ENCODE measurements at places on chromosomes 4 and X. TPM values are rescaled to one million over a fixed set of nuclear protein-coding genes. Genes with fewer than 3 reads are reported as not detected.

DNA sequence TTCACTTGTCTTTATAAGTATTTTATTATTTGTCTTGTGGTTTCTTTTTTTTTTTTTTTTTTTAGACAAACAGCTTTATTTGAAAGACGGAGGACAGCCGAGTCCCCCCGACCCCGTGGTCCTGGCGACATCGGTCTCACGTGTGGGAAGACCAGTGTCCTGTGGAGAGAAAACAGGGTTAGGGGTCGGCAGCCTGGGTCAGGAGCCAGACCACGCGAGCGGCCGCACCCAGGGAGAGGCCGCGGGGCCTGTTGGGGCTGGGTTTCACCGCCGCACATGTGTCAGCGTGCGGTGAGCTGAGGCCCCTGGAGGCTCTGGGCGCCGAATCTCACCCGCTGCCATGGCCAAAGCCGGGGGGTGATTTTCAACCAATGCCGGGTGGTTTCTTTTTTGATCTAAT, 17.8 kb upstream of the RAB33B start:
- DNase-seq, result no peak

- DNase-seq, result no peak
These were observed 109.6 kb downstream of the EFNB1 start for GRCh38 chrX:68938244-68939004.

DNA sequence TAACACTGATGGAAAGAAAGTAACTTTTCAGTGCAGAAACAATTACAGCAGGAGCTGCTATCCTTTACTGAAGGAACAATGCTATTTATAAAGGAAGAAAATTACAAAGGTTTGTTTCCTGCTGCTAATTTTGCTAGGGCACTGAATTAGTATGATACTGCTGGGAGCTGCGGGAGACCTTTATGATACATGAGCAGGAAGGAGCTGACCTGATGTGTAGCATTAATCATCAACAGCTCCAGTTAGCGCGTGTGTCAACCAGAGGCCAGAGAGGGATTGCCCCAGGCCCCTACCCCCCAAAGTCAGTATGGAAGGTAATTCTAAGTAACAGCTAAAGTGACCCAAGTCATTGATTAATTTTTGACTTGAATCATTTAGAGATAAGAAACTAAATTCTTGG, 728.9 kb downstream of the PCDH18 start:
- no peak for DNase-seq

FRG2 gene
- not detected for total RNA-seq

Measured in dermis microvascular lymphatic vessel endothelial cell (primary cell).